ENCODE measurements at places on chromosomes 12 and 14.

DNA sequence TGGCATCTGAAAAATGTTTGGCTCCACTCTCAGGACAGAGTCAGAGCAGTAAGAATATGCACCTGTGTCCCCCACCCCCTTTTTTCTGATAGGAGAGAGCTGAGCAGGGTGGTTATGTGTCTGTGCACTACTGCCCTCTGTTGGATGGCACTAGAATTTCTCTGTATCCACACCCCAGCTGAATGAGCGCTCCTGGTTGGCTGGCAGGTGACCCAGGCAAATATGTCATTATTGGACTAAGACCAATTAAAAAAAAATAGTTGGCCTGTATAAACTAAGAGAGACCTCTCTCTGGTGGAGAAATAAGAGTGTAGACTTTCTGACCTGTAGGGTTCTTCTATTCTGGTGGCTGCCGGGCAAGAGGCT lies 107.0 kb downstream of the PTCSC3 start:
- peak; percentile 68 for DNase-seq

DNA sequence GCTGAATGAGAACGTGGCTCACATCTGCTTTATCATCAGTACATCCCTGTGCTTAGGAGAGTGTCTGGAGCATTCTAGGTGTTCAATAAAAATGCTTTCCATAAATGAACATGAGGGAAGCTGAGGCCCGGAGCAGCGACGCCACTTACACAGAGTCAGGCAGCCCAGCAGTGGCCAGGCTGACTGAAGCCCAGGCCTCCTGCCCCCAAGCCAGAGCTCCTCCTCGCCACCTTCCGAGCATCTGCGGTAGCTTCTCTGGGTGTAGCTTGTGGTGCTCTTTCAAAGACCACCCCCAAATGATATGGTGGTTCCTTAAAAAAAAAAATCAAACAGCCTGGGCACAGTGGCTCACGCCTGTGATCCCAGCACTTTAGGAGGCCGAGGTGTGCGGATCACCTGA lies 88.8 kb downstream of the FBXL14 start:
- DNase-seq = no peak

DNA sequence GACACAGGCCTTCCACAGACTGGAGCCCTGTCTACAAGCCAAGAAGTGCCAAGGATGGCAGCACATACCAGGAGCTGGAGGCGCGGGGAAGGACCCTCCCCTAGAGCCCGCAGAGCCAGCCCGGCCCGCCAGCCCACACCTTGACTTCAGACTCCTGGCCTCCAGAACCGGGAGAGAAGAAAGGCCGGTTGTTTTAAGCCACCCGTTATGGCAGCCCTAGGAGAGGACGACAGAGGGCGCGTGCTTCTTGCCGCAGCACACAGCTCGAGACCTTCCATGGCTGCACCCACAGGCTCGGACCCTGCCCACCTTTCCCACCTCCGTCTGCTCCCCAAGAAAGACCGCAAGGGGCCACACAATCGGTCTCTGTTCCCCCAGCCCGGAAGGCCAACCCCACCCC lies 53.7 kb downstream of the RNF34 start:
- DNase-seq = no peak

DNA sequence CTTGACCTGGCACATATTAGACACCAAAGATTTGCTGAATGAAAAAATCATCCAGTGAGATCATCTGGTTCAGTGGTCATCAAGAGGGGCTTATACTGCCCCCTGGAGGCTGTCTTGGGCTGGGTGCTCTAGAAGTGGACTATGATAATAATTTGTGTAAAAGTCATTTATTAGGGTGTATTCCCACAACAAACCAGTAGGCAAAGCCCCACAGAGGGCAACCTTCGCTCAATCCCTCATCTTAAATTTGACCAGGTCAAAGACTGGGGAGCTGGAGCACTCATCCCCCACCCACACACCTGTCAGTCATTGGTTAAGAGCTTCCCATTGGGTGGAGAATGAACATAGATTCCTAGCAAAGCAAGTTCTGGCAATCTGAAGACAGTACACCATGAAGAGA lies 20.0 kb upstream of the FICD start:
- DNase-seq = no peak

GRCh38 chr14:68561531-68562007 lies 231.3 kb downstream of the ZFP36L1 start:
- no peak for DNase-seq

GRCh38 chr12:104316936-104317335 lies 13.4 kb downstream of the EID3 start:
- DNase-seq = no peak

GRCh38 chr12:127194176-127194575 lies 1072.8 kb upstream of the TMEM132C start:
- DNase-seq = no peak

GRCh38 chr12:96048393-96048969 lies 13.1 kb upstream of the LTA4H start:
- DNase-seq = no peak

DNA sequence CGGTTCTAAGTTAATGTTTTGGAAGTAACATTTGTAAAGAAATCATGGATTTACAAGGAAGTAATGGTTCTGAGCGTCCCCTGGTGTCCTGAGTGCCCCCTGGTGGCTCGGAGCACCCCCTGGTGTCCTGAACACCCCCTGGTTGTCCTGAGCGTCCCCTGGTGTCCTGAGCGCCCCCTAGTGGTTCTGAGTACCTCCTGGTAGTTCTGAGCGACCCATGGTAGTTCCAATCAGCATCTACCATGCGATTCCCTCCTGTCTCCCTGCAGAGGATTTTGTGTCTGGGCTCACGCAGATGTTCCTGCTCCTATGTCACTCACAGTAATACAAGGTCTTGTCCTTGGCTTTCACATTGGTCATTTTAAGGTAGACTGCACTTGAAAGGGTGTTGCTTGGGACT lies 1352.9 kb downstream of the TMEM121 start:
- no peak for DNase-seq
